T-helper 17 cell (primary cell): ENCODE measurements at places on chromosomes 16 and 17.
A peak's percentile ranks its signal among the peaks of the same experiment; 100 is the strongest.

GRCh38 chr17:55420776-55421178, 858 bp downstream of the MMD start:
- peak; percentile 31 for DNase-seq

GRCh38 chr16:1323296-1324239, 9.9 kb upstream of the BAIAP3 start:
- DNase-seq = no peak

DNA sequence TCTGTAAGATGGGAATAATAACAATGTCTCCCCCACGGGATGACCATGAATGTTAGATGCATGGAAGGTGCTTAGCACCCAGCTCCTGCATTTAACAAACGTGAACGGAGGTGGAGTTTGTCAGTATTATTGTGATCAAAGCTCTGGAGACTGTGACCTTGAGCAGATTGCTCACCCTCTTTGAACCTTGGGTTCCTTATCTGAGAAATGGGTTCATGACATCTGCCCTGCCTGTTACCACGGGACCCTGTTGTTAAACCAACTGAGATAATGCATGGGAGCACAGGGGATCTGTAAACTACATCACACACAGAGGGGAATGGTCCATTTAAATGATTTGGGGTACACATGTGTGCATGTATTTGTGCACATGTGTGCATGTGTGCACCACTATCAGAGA, 29.6 kb downstream of the MRM1 start:
- no peak for DNase-seq

DNA sequence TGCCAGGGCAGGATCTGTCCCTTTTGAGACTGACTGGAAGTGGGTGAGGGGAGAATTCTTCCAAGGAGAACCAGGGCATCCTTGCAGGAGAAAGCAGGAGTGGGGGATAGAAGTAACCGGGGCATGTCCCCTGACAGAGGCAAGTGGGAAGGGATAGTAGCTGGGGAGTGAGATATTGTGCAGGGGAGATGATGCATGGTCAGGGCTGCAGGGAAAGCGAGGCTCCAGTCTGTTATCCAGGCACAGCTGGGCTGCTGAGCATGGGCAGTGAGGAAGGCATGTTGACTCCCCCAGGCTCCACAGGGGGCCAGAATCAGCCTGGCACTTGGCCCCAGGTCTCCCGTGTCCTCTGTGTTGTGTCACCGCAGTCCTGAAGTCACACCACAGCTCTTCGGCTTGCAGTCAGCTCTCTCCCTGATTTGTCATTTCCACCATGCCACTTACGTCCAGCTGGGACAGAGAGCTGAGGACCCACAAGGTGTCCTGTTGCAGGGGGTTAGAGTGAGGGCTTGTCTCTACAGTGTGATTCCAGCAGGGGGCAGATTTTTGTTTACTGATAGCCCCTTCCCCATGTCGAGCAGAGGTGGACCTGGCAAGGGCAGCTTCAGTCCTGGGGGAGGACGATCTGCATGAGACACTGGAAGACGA, 40.9 kb downstream of the B9D1 start:
- DNase-seq = no peak

GRCh38 chr17:79991924-79992648, 43.6 kb downstream of the TBC1D16 start:
- no peak for DNase-seq

DNA sequence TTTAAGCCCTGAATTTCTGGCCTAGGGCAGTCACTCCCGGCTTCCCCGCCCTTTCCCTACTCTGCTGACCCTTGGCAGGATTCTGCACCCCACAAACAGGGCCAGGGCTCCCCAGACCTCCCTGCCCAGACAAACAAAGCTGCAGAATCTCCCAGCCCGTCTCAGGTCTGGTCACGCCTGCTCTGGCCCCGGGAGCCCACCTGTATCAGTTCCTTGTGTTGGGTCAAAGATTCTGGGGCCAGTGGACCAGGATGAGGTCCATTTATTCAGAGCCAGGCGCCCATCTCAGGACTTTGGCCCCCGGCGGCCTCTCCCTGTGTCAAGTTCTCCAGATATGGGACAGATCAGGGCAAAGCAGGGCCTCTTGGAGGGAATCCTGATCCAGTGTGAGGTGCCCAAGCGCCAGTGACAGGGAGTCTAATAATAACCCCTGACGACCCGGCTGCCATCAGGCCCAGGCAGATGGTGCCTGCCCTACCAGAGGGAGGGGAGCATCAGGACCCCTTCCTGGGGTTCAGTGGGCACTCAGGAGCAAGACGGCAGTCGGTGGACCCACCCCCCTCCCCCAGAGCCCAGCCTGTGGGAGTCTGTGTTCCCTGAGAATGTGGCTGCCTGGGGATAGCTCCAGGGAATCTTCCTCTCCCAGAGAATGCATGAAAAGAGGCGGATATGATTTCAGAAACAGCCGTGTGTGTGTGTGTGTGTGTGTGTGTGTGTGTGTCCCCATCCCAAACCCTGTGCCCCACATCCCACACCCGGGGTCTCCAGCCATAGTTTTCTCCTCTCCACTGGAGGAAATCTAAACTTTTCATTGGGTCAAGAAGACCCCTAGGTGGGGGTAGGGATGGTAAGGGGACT, 1.3 kb downstream of the TTYH2 start:
- DNase-seq = no peak

GRCh38 chr16:18839555-18839954, 38.2 kb upstream of the ARL6IP1 start:
- no peak for DNase-seq

DNA sequence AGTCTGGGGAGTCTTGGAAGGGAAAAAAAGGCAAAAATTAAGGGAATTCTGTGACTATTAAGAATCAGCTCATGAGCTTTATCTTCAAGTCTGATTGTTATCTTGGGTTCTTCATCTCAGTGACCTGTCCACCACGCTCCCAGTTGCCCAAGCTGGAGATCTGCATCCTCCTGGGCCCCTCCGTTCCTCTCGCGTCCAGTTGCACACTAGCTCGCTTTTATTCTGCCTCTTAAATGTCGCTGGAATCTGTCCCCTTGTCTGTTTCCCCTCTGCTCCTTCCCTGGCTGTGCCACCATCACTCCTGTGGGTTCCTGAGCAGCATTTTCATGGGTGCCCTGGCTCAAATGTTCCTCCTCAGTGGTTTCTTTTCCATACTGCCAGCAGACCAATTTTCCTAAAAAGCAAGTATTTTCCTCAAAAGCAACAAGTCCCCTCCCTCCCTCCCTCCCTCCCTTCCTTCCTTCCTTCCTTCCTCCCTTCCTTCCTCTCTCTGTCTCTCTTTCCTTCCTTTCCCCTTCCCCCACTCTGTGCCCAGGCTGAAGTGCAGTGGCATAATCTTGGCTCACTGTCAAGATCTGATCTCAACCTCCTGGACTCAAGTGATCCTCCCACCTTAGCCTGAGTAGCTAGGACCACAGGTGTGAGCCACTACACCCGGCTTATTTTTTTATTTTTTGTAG, 1.4 kb downstream of the ENDOV start:
- DNase-seq = no peak

- no peak for DNase-seq
These were observed 27.7 kb upstream of the RASD1 start for GRCh38 chr17:17523731-17524490.
